Suppressor macrophage treated with lipopolysaccharide for 1 hour (primary cell): ENCODE measurements at places on chromosomes 7 and 10.
A peak's percentile ranks its signal among the peaks of the same experiment; 100 is the strongest.

- no peak for DNase-seq
Observed at GRCh38 chr7:20906801-20907453, 120.2 kb upstream of the SP8 start.

GRCh38 chr7:76048668-76048988, 722 bp downstream of the MDH2 start:
- DNase-seq, result no peak

DNA sequence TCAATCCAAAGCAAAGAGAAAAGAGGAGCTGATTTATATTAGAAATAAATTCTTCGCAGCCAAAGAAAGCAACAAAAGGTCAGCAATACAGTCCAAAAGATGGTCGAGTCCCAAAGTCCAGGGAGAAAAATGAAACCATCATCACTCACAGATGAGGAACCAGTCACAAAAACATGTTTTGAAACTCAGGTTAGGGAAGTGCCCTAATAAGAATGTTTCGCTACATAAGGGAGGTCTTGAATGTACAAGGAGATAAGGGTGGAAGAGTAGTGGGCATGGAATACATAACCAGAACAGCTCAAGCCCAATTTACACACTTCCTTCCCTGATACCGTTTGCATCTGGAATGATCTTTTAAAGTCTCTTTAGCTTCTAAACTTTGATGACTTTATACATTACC, 53.6 kb downstream of the VPS41 start:
- peak; percentile 26 for DNase-seq

GRCh38 chr10:14456870-14457266, 126.1 kb upstream of the FRMD4A start:
- DNase-seq, result no peak

GRCh38 chr7:130960208-130960988, 226.4 kb upstream of the KLF14 start:
- peak; percentile 99 for DNase-seq

DNA sequence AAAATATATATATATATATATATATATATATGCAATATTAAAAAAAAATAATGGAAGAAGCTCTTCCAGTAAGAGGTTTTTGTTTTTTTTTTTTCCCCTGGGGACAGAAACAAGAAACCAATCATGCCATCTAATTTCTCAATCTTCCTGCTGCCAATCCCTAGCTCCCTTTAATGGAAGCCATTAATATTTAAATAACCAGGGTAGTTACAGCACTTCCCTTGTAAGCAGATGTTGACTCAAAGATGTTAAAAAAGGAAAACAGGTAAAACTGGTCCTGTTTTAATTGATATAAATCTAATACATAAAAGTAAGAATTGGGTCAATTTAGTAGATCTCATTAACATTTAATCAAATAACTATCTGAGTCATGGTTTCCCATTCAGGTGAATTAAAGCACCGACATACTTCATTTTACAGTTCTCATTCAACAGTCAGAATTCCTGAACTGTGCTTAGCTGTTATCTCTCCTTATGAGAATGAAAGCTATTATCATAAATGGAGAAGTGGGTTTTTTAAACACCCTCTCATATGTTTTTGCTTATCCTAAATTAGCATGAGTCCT, 22.6 kb downstream of the CPVL start:
- DNase-seq, result no peak

- no peak for DNase-seq
Observed at GRCh38 chr7:26447116-26447515, 155.5 kb downstream of the SNX10 start.

DNA sequence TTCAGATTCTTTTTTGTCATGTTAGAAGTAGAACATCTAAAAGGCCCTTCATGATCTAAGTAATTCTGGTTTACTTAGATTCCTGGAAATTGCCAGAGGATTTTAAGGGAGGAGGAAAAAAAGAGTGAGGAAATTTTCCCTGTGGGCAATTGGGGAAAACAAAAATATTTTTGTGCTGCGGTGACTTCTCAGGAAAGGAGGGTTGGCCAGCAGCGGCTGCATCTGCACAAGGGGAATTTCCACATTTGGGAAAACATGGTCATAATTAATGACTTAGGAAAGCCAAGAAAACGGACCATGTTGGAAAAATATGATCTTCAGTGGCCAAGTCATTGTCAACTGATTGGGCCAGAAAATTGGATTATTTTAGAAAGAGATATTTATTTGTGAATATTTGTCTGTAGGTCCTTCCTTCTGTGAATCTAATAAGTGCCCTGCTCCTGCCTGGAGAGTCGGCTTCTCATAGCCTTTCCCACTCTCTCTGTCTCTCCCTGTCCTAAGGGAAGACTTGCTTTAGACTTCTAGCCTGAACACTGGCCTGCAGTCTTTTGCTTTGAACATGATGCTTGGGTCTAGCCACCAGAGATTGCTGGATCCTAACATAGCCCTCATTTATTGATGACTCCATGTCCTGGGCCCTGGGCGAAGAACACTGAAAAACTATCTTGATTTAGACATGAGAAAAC, 124.2 kb upstream of the MKLN1 start:
- DNase-seq, result no peak

- no peak for DNase-seq
Observed at GRCh38 chr7:78649976-78650375, 803.5 kb downstream of the MAGI2 start.
